Osteocyte (in vitro differentiated cells): ENCODE measurements at places on chromosomes 3 and 15. TPM values are rescaled to one million over a fixed set of nuclear protein-coding genes. Genes with fewer than 3 reads are reported as not detected.
A peak's percentile ranks its signal among the peaks of the same experiment; 100 is the strongest.

- no peak for DNase-seq
- no peak overlapping the region for H3K4me3 ChIP-seq
- no peak overlapping the region for H3K27ac ChIP-seq
- H3K4me1 ChIP-seq = no peaks in the 10 kb centered on the region
- no peaks in the 10 kb centered on the region for H3K27me3 ChIP-seq
- no peaks in the 10 kb centered on the region for H3K36me3 ChIP-seq
These were observed 362.1 kb upstream of the ARRDC4 start for GRCh38 chr15:97598353-97598798.

DNA sequence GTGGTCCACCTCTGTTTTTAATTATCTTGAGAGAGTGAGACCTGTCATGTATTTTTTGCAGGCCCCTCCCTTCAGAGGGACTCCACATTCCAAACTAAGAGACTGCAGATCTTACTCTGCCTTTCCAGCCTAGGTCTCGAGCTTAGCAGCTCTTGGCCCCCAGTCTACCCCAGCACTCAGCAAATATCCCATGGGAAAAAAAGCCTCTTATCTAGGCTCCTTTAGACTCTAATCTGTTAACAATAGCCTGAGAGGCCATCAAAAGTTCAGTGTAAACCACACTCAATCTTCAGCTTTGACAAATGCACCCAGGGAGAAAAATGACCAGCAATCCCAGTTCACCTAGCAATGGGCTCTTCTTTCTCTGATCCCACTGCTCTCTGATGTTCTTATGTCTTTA, 8.6 kb upstream of the BLM start:
- H3K4me3 ChIP-seq = no peak overlapping the region
- H3K27me3 ChIP-seq = no peaks in the 10 kb centered on the region
- H3K27ac ChIP-seq = no peak overlapping the region
- DNase-seq = no peak
- peaks cover 19% of the 10 kb centered on the region for H3K4me1 ChIP-seq

GRCh38 chr3:56879436-56880215, 77.9 kb upstream of the ARHGEF3 start:
- peaks cover 3% of the 10 kb centered on the region for H3K4me1 ChIP-seq
- H3K36me3 ChIP-seq = no peaks in the 10 kb centered on the region
- no peak overlapping the region for H3K27ac ChIP-seq

GRCh38 chr3:50559702-50560101, 7.8 kb downstream of the C3orf18 start:
- H3K4me1 ChIP-seq = no peaks in the 10 kb centered on the region
- DNase-seq = no peak
- no peak overlapping the region for H3K4me3 ChIP-seq
- H3K36me3 ChIP-seq = no peaks in the 10 kb centered on the region
- no peaks in the 10 kb centered on the region for H3K27me3 ChIP-seq

DNA sequence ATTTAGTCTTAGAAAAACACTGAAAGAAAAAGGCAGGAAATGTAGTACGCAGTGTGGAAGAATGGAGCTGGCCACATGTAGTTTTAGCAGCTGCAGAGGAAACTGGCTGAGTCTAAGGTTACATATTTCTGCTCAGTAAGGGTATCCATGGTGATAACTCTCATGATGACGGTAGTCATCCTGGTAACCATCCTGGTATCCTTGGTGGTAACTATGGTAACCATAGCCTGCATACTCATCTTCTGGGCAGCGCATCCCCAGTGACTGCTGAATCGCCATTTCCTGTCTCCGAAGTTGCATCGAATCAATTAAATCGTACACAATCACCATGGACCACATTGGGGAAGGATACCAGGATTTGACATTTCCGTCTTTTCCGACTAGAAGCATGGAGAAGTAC, 35.7 kb downstream of the CCDC80 start:
- H3K36me3 ChIP-seq = peaks cover 64% of the 10 kb centered on the region
- H3K27ac ChIP-seq = peak overlapping the region; percentile 94
- H3K4me3 ChIP-seq = peak overlapping the region; percentile 56
- no peak for DNase-seq
- H3K27me3 ChIP-seq = no peaks in the 10 kb centered on the region

DNA sequence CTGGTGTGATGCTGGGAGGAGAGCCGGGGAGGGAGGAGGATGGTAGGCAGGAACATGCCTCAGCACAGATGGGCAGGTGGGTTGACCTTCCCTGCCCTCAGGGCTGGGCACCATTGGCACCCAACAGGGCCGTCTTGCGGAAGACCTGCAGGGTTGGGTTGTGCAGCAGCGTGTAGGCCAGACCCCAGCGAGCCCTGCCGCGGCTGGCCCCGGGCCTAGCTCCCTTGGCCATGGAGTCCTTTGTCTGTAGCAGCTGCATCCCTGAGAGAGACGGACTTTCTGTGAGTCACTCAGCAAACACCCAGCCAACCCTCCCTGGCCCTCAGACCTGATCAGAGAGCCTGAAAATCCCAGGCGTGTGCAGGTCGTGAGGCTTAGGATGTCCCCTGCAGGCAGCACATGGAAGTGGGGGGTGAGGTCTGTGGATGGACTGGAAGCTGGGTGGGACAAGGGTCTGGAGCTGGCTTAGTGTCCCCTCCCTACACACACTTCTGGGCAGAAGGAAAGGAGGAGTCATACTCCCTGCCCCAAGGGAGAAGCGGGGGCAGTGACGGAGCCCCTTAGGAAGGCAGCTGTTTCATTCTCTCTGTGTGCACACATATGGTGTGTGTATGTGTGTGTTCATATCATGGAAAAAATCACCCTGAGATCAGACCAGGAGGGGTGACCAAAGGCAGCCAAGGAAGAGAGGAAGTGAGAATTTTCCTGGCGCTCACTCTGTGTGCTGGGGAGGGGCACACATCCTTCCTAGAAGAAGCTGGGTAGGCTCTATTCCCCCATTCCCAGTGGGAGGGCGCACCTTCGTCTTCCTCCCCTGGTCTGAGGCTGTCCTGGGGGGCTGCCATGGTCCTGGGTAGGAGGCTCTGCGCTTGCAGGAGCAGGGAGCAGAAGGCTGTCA, 6.7 kb downstream of the ISLR start:
- H3K4me1 ChIP-seq = peaks cover 59% of the 10 kb centered on the region
- no peak for DNase-seq
- peaks cover 8% of the 10 kb centered on the region for H3K36me3 ChIP-seq
- H3K27me3 ChIP-seq = no peaks in the 10 kb centered on the region

- no peak overlapping the region for H3K4me3 ChIP-seq
- H3K27me3 ChIP-seq = peaks cover 7% of the 10 kb centered on the region
- H3K4me1 ChIP-seq = peaks cover 28% of the 10 kb centered on the region
- H3K27ac ChIP-seq = no peak overlapping the region
- no peak for DNase-seq
These were observed 1.3 kb downstream of the CILP start for GRCh38 chr15:65209701-65210643.

DNA sequence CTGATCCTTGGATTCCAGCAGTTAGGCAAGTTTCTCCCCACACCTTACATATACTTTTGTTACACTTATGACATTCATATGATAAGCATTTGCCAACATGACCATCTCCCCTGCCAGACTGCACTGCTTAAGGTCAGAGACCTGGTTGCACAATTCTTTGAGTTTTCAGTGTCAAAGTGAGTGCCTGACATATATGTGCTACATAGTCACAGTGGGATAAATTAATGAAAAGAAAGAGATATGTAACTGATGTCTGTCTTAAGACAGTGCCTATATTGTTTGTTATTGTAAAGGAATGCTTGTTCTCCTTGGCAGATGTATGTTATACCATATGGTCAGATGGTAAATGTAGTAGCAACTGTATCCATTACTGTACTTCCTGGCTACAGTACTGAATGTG, 3.5 kb upstream of the DCUN1D1 start:
- peaks cover 8% of the 10 kb centered on the region for H3K4me1 ChIP-seq
- H3K27me3 ChIP-seq = no peaks in the 10 kb centered on the region
- no peak overlapping the region for H3K4me3 ChIP-seq
- H3K36me3 ChIP-seq = no peaks in the 10 kb centered on the region
- no peak for DNase-seq

- no peak overlapping the region for H3K27ac ChIP-seq
- no peaks in the 10 kb centered on the region for H3K36me3 ChIP-seq
- no peak overlapping the region for H3K4me3 ChIP-seq
- no peaks in the 10 kb centered on the region for H3K4me1 ChIP-seq
These were observed 15.1 kb upstream of the TMEM158 start for GRCh38 chr3:45241206-45241605.

DNA sequence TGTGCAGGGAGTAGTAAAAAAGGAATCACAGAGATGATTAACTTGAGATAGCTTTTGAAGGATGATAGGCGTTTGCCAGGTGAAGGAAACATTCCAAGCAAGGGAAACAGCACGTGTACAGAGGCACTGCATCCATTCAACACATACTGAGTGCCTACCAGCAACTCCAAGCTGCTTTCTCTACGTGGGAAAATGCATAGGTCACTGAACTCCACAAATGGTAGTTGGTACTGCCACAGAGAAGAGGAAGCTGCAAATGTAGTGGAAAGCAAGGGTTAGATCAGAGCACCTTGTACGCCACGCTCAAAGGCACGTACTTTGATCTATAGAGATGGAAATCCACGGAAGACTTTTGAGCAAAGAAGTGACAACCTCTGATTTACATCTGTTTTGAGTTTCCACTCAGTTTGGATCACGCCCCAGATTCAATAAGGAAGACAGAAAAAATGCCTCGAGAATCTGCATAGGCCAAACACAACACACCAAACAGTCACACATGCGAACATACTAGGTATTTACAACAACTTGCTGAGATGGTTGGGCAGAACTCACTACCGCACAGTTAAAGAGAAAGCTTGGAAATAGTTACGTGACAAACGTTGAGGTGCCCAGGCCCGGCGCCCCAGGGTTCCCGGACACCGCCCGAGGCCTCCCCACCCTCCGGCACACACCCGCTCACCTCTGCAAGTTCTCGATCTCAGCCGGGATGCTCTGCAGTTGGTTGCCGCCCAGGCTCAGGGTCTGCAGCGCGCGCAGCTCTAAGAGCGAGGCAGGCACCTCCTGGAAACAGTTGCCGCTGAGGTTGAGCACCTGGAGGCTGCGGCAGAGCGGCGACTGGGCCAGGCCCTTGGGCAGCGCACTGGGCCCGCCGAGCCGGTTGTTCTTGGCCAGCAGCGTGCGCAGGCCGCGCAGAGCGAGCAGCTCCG, 826 bp downstream of the LRRC58 start:
- H3K27me3 ChIP-seq = no peaks in the 10 kb centered on the region
- DNase-seq = no peak
- peak overlapping the region; percentile 75 for H3K27ac ChIP-seq
- peaks cover 41% of the 10 kb centered on the region for H3K4me1 ChIP-seq

COL6A5 gene
- not detected in 2 replicates for total RNA-seq
